Lung (tissue), 17 donors: ENCODE measurements at places on chromosomes 5 and 9. TPM values are rescaled to one million over a fixed set of nuclear protein-coding genes. Genes with fewer than 3 reads are reported as not detected.

- peak overlapping the region; percentile 24 for H3K27ac ChIP-seq
Measured at GRCh38 chr5:61313960-61314681, 17.9 kb upstream of the ZSWIM6 start.

- H3K27me3 ChIP-seq: no peaks in the 10 kb centered on the region
- no peak overlapping the region for H3K27ac ChIP-seq
- no peak for DNase-seq
- H3K36me3 ChIP-seq: no peaks in the 10 kb centered on the region
- H3K4me3 ChIP-seq: no peak overlapping the region
- H3K4me1 ChIP-seq: no peaks in the 10 kb centered on the region
Measured at GRCh38 chr5:50365426-50366251, 75.4 kb downstream of the EMB start.

DNA sequence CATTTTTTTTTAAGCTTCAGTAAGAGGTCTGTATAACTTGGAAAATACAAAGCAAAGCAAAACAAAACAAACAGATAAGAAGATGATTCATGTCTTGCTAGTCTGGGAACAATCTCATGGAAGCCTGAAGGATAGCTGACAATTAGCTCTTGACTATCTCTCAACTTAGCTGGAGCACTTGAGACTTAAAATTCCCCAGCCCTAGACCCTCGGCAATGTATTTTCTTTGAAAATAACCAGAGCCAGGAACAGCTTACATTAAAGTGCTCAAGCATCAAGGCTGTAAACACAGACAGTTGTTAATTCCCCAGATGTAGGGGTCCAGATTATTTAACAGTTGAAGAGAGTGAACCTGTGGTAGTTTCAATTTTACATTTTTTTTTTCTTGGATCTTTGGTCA, 82.9 kb downstream of the TMEM252 start:
- H3K4me1 ChIP-seq: peaks cover 31% of the 10 kb centered on the region
- no peak for DNase-seq
- H3K4me3 ChIP-seq: no peak overlapping the region
- H3K27me3 ChIP-seq: no peaks in the 10 kb centered on the region
- H3K36me3 ChIP-seq: no peaks in the 10 kb centered on the region
- no peak overlapping the region for H3K27ac ChIP-seq

Gene CCL19
- total RNA-seq: 33.2 TPM

Gene AK8
- total RNA-seq: 10.6 TPM

Gene ACOT12
- total RNA-seq: not detected

Gene SPEF2
- total RNA-seq: 16.9 TPM
